Globus pallidus (tissue), 1 donor: ENCODE measurements at places on chromosomes 16 and 17.

DNA sequence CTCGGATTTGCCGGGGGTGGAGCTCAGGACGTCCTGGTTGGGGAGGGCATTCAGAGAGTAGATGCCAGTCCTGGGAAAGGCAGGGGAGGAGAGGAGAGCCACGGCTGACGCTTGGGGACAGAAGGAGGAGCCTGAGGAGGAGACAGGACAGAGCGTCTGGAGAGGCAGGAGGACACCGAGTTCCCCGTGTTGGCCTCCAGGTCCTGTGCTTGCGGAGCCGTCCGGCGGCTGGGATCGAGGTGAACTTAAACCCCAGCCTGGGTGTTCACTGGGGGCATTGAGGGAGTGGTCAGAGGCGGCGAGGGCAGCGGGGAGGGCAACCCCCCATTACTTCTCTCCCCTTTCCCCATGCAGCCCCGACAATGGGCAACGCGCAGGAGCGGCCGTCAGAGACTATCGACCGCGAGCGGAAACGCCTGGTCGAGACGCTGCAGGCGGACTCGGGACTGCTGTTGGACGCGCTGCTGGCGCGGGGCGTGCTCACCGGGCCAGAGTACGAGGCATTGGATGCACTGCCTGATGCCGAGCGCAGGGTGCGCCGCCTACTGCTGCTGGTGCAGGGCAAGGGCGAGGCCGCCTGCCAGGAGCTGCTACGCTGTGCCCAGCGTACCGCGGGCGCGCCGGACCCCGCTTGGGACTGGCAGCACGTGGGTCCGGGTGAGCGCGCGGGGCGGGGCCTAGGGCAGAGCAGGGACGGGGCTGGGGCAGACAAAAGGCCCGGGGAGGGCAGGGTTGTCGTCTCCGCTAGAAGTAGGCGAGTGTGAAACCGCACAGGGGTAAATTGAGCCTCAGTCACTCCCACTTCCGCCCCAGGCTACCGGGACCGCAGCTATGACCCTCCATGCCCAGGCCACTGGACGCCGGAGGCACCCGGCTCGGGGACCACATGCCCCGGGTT is 3.7 kb downstream of the NOL3 start:
- DNase-seq: peak; percentile 78

- no peak for DNase-seq
Observed at GRCh38 chr16:58658796-58659211, 25.8 kb downstream of the SLC38A7 start.

DNA sequence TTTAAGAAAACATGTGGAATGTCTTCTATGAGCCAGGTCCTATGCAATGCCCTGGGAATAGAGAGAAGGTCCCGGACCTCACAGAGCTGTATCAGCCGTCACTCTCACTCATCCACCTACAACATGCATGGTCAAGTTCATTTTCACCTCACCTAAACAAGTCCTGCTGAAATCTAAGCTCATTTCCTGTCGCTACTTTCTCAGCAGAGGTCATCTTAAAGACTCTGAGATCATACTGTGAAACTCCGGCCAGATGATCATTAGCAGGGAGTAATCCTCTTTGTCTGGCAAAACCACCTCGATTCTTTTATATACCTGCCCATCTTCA is 66.2 kb upstream of the LYRM9 start:
- DNase-seq: no peak

GRCh38 chr16:27243725-27244362 is 24.7 kb downstream of the NSMCE1 start:
- no peak for DNase-seq

DNA sequence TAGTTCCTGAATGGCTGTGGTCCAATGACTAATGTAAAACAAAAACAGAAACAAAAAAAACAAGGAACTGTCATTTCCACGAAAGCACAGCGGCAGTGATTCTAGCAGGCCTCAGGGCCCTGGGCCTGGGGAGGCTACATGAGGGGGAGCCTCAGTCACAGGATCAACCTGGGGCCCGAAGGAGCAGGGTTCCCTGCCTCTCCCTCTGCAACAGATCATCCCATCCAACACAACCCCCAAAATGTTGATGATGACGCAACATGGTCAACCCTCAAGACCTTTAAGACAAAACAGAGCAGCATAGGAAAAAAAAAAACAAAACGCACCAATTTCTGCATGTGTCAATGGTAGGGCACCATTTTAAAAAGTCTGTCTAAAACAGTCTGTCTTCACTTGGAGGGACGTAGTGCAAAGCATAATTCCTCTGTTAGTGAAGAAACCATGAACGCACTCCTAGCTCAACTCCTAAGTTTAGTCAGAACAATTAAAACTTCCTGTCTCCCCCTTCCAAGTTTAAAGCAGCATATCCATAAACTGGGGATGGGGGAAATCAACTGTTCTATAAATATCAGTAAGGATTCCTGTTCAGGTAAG is 32.3 kb downstream of the AXIN2 start:
- no peak for DNase-seq

DNA sequence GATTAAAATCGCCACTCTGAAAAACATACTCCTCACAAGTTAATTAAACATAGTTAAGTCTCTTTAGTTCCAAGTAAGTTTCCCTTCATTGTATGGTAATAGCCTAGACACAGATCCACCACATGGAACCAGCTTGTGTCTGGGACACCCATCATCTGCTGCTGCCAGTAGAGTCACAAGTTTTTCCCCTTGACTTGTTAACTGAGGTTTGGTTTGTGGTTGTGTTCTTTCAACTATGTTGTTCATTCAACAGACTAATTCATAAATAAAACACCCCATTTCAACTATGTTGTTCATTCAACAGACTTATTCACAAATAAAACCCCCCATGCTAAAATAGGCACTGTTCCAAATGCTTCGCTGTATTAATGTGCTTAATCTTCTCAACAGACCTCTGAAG is 24.4 kb downstream of the YWHAE start:
- DNase-seq: no peak

GRCh38 chr16:15571557-15571956 is 71.4 kb downstream of the MARF1 start:
- no peak for DNase-seq

DNA sequence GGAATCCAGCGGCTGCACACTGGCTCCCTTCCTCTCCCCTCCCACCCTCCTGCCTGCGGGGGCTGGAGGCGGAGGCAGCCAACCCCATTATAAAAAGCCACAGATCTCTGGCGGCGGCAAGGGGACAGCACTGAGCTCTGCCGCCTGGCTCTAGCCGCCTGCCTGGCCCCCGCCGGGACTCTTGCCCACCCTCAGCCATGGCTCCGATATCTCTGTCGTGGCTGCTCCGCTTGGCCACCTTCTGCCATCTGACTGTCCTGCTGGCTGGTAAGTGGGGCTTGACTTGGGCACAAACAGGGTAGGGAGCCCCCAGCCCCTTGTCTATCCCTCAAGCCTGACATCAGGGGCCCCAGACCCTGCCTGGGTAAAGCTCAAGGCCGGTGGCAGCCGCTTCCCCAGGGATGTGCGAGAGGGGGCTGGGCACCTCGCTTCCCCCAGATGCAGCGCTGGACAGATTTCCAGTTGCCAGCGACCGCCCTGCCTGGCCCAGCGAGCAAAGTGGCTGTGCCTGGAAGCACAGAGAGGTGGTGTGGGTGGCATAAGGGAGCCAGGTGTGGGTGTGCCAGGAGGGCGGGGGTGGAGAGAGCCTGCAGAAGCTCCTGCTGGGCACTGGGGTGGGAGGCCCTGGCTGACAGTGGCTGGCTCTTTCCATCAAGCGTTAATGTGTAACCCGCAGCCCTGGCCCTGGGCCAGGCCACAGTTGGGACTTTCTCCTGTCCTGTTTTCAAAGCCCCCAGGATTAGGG is at the start of gene CX3CL1:
TSS of gene CX3CL1 (plus strand) at position 119 of the 745 bp plus-strand sequence. CDS start at position 198, 79 bp downstream.
- peak; percentile 70 for DNase-seq

- no peak for DNase-seq
Observed at GRCh38 chr17:55730808-55731207, 8.1 kb upstream of the TMEM100 start.

GRCh38 chr17:50908860-50909764 is 43.0 kb upstream of the TOB1 start:
- no peak for DNase-seq

DNA sequence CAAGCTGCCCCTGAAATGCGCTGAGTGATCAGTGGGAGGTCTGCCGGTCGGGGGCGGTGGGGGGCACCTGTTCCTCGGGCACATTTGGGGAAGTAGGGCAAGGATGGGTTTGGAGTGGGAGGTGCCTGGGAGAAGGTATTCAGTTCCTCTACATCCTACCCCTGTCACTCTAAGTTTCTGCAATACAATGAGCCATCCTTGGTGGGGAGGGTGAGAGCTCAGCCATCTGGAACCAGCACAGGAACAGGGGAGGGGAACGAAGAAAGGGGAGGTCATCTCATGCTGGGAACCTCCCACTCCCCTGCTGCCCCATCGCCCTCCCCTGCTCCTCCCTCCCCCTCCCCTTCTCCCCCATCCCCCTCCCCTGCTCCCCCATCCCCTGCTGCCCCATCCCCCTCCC is 4.2 kb downstream of the DPH1 start:
- DNase-seq: no peak
